ENCODE measurements at places on chromosomes 2 and 18.
A peak's percentile ranks its signal among the peaks of the same experiment; 100 is the strongest.

- DNase-seq: no peak
Observed at GRCh38 chr2:229674830-229675530, 39.4 kb downstream of the DNER start.

DNA sequence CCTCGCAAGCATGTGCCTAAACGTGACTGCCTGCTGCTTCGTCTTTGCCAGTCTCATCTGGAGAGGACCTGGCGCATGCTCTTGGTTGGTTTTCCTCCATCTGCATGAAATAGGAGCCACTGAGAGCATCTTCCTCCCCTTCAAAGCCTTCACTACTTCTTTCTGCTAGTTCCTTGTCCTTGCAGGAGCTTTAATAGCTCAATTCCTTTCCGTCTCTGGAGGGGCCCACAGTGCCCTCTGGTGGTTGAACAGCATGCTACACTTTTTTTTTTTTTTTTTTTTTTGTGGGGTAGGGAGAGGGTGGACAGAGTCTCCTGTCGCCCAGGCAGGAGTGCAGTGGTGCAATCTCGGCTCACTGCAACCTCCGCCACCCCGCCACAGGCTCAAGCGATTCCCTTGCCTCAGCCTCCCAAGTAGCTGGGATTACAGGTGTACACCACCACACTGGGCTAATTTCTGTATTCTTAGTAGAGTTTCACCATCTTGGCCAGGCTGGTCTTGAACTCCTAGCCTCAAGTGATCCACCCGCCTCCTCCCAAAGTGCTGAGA lies 59.6 kb downstream of the SP110 start:
- DNase-seq: peak; percentile 76

GRCh38 chr2:205372141-205372540 lies 310.2 kb upstream of the NRP2 start:
- no peak for DNase-seq

GRCh38 chr2:12624905-12625598 lies 91.7 kb upstream of the TRIB2 start:
- no peak for DNase-seq

GRCh38 chr2:176137906-176138305 lies 8.4 kb downstream of the HOXD8 start:
- DNase-seq: no peak

DNA sequence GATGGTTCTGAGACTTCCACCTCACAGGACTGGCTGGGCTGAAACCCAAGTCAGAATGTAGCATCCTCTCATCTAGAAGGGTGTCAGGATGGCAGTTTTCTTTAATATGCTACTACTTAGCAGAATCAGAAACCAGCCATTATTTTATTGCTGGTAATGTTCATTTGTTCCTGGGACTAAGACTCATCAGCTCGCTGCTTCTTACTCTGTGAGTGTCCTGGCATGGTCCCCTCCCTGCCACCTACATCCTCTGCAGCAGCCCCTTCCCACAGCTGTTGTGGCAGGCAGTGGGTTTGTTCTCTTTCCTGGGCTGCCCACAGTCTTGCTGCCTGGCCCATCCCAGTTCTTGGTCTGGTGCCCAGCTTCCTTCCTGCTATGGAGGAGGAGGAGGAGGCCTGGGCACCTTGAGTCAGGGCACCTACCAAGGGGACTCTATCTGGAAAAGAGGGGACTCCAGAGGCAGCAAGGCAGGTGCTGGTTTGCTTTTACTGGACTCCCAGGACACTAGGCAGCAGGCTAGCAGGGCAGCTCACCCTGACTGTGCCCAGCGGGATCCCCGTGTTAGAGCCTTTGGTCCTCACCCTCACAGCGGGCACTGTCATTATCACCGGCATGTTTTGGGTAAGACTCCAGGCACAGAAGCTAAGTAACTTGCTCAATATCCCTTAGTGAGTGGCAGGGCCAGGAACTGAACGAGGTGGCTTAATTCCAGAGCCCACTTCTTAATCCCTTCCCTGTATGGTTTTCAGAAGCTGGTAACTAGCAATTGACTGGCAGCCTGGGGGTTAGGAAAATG lies 62.1 kb downstream of the LRRFIP1 start:
- no peak for DNase-seq

DNA sequence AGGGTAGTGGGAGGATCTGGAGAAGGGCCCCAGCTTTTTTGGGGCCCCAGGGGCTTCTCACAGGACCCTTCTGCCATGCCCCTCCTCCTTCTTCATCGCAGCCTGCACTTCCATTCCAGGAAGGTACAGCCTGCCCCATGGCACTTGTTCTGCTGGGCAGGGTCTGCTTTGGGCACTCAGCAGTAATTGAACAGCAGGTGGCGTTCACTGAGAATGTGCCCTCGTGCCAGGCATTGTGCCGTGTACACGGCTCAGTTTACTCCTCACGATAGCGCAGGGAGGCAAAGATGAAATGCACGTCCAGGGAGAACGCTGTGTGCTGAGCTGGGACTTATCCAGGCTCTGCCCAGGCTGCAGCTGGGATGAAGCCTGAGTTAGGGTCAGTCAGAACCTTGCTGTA lies 54.8 kb upstream of the ASB18 start:
- no peak for DNase-seq

DNA sequence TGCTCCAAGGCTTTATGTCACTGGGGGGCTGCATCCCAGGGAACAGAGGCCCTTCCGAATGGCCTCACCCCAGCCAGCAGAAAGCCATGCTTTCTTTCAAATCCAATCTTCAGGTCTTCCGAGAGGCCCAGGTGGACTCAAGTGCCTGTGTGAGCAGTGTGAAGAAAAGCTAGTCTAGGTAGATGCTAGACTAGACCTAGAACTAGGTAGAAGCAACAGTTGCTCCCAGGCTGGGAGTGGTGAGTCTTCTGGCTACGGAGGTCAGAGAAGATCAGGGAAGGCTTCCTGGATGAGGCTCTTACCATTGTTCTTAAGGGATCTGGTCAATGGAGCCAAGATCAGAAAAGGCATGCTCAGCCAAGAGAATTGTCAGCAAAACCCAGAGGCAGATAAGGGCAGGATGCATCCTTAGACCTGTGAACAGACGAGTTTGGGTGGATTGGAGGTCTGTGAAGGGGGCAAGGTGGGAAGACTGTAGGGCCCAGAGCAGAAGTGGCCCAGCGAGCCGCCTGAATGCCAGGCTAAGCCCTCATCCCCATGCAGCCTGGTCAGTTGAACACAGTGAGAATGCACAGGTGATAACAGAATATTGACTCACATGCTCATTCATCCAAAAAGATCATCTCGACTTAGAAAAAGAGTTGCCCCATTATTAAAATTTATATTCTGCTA lies 110.8 kb downstream of the SMAD7 start:
- DNase-seq: no peak
